ENCODE measurements at places on chromosomes 4 and X.

GRCh38 chrX:41090568-41091238 lies 5.5 kb downstream of the USP9X start:
- no peak for DNase-seq

GRCh38 chrX:39472161-39472560 lies 625.6 kb downstream of the BCOR start:
- DNase-seq, result no peak

- no peak for DNase-seq
Measured at GRCh38 chrX:9122519-9123245, 88.8 kb upstream of the FAM9B start.

DNA sequence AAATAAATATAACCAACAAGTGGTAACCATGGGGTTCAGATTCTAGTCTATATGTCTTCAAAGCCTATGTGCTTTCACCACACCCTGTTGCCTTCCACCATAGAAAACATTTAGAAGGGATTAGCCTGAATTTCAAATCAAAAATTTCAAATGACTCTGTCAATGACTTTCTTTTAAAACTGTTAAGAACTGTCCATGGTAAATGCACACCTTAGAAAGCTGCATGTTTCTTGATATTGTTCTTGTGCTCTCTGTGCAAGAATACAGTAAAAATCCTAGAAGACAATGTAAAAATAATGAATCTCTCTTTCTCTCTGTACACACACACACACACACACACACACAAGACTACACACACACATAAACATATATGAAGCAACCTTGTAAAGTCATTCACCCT lies 74.6 kb upstream of the EXOC1L start:
- no peak for DNase-seq

DNA sequence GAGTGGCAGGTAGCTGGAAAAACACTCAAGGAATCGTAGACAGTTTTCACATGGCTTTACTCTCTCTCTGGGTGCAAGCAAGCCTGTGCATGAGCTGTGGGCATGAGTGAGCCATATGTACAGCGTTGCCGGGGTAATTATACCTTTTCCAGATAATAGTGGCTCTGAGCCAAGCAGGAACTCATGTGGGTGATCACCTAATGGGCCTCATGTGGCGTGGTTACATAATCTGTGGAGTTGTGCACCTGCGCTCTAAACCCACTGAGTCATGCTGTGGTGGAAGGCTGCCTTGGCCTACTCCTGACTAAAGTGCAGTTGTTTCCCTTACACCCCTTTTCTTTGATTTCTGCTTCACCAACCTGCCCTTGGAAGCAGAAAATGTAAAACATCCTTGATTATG lies 1564.5 kb upstream of the PCDH10 start:
- no peak for DNase-seq

GRCh38 chrX:151870602-151871001 lies 42.1 kb upstream of the MAGEA4 start:
- no peak for DNase-seq

DNA sequence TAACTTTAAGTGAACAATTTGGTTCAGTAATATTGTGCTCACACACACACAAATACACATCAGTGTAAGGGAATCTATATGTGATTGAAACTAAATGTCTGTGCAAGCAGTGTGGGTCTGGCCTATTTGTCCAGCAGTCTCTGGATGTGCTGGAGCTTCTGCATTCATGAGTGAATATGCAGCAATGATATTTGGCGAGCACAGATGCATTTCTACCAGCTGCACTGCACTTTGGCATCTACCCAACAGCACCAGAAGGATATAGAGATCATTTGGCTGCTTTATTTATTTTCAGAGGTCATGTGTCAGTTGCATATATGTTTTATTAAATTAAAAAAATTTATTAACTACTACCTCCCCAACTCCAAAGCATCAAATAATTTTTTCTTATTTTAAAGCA lies 613.4 kb upstream of the NR3C2 start:
- DNase-seq, result no peak

- no peak for DNase-seq
Measured at GRCh38 chr4:175996206-175996605, 69.4 kb upstream of the WDR17 start.

DNA sequence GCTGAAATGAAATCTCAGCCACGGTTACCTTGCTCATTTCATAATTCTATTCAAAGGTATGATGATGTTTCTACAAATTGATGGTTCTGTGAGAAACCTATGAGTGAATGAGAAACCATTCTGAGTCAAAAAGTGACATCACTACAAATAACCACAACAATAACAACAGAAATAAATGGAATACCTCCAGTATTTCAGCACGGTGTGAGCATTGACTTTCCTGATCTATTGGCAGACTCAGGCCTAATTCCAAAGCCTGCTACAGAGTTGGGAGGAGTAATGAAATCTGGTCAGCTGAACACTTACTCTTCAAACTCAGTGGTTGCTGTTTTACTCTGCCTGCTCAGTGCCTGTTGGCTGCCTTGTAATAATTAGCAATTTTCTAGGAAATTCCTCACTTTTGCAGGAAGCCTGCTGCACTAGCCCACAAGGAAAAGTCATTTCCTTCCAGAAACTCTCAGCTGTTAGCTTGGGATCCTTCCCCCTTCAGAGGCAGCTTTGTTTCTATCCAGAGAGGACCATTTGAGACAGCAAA lies 18.8 kb upstream of the SYNPO2 start:
- peak; percentile 5 for DNase-seq

DNA sequence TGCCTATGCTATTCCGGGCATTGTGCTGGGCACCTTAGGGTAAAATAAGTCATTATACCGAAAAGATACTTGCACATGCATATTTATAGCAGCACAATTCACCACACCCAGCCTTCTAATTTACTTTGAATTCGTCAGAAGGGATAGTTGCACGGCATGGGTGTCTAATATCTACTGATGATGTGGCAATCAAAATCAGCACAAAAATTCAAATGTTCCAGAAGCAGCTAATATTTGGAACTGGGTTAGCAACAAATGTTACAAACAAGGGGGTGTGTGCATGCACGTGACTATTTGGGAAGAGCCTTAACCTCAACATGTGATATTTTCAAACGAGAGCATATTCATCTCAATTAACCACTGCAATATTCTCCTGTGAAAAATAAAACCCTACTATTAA lies 79.7 kb upstream of the PRSS48 start:
- DNase-seq, result no peak

GRCh38 chr4:124431653-124432192 lies 280.8 kb downstream of the ANKRD50 start:
- no peak for DNase-seq

- DNase-seq, result no peak
Measured at GRCh38 chr4:145580906-145581305, 38.3 kb upstream of the MMAA start.

DNA sequence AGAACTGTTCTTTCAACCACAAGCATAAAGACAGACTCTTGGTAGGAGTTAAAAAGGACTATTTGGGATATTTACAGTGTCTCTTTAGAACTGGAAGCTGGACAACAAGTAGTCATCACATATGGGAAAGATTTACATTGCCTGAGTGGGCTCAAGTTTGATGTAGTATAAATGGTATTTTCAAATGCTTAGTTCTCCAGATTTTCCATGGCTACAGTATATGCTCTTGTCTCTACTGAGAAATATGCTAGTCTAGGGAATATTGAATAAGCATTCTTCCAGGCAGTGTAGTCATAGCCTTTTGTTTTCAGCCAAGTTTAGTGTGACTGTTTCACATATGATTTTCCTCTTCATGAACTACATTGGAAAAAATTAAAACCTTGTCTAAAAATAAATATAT lies 315.6 kb downstream of the ARHGAP24 start:
- no peak for DNase-seq

GRCh38 chrX:102712216-102712966 lies at the start of gene GPRASP2:
Gene GPRASP2, plus strand, starts transcription at chrX:102712448. Its CDS starts 2,422 bp downstream, at chrX:102714870.
- DNase-seq, result peak; percentile 23
